ENCODE measurements at places on chromosomes 6 and 20. TPM values are rescaled to one million over a fixed set of nuclear protein-coding genes. Genes with fewer than 3 reads are reported as not detected.

DYNLT2 gene
- 2.1 TPM for total RNA-seq

FKBP1C gene
- 2.7 TPM for total RNA-seq

C6orf62 gene
- 128 TPM for total RNA-seq

C6orf141 gene
- total RNA-seq: not detected

NKX2-4 gene
- not detected for total RNA-seq

NELFE gene
- total RNA-seq: 70.8 TPM

PI16 gene
- not detected for total RNA-seq

SLC13A3 gene
- not detected for total RNA-seq

GSTA1 gene
- total RNA-seq: not detected

MYB gene
- 8.2 TPM for total RNA-seq

VPS52 gene
- total RNA-seq: 59.5 TPM

GJA1 gene
- not detected for total RNA-seq

SPATA25 gene
- 1.4 TPM for total RNA-seq

FHL5 gene
- not detected for total RNA-seq

CTCFL gene
- not detected for total RNA-seq

GATA5 gene
- total RNA-seq: not detected

WFDC2 gene
- not detected for total RNA-seq

FAM50B gene
- total RNA-seq: 7.6 TPM

GJA10 gene
- total RNA-seq: not detected

WFDC12 gene
- not detected for total RNA-seq

MRPS18B gene
- total RNA-seq: 43.2 TPM
